Hematopoietic multipotent progenitor cell treated with erythropoietin and hydrocortisone succinate and interleukin-3 and kit ligand, for 8 days (in vitro differentiated cells): ENCODE measurements at places on chromosomes 11 and 22.

- DNase-seq = no peak
Observed at GRCh38 chr11:17129003-17129402, 51.5 kb upstream of the RPS13 start.

GRCh38 chr11:126514061-126514693 is 158.7 kb downstream of the ST3GAL4 start:
- DNase-seq = no peak

GRCh38 chr11:36330411-36330810 is 34.3 kb downstream of the PRR5L start:
- DNase-seq = no peak

- no peak for DNase-seq
Observed at GRCh38 chr11:35178873-35179272, 39.9 kb downstream of the CD44 start.

- no peak for DNase-seq
Observed at GRCh38 chr11:103901656-103902055, 134.8 kb upstream of the DDI1 start.

GRCh38 chr11:122804796-122805195 is 33.5 kb upstream of the CRTAM start:
- DNase-seq = no peak

- no peak for DNase-seq
Observed at GRCh38 chr22:31748490-31748889, 1.4 kb downstream of the PRR14L start.

GRCh38 chr11:108926841-108927577 is 262.1 kb downstream of the DDX10 start:
- no peak for DNase-seq

GRCh38 chr11:104433751-104434150 is 269.8 kb upstream of the PDGFD start:
- no peak for DNase-seq

DNA sequence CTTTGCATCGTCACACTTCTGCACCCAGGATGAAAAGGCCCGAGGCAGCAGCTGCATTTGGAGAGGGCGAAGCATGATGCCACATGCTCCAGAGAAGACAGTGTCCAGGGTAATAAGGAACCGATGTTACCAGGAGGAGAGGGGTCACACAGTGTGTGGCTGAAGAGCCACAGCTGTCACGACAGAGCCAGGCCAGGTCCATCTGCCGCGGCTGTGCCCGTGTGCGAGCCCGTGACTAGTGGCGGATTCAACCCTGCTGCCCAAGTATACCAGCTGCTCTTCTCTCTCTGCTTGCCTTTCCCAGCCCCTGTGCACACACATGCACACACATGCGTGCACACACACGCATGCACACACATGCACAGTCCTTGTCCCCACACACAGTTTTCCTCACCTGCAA is 1432.5 kb downstream of the BRD1 start:
- no peak for DNase-seq

DNA sequence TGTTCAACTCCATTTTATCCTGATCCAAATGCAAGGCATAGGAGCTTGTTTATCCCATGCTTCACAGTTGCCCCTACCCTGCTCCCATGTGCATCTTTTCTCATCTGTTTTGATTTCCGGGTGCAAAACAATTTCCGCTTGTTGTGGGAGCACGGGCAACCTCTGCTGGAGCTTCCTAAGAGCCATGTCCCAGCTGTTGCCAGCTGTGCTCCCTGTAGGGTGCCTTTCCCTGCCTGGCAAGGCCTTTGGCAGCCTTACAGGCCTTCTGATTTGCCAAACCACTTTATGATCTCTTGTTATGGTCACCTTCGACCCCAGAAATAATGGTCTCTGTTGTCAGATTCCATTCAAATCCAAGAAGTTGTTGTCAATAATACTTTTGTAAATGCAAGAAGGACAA is 1038.5 kb downstream of the OPCML start:
- DNase-seq = no peak

- peak; percentile 65 for DNase-seq
Observed at GRCh38 chr11:113532697-113533424, 57.7 kb upstream of the DRD2 start.

GRCh38 chr11:69479591-69480271 is 1.7 kb upstream of the LINC01488 start:
- DNase-seq = no peak

DNA sequence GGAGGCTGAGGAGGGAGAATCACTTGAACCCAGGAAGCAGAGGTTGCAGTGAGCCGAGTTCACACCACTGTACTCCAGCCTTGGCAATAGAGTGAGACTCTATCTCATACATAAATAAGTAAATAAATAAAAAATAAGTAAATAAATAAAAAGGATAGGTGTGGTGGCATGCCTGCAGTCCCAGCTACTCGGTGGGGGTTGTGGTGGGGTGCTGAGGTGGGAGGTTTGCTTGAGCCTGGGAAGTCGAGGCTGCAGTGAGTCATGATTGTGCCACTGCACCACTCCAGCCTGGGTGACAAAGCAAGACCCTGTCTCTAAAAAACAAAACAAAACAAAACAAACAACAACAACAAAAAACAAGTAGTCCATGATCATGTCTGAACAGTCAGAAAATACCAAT is 3.1 kb downstream of the LARGE2 start:
- no peak for DNase-seq
